Right lobe of liver (tissue), 6 donors: ENCODE measurements at places on chromosomes 1 and 21. TPM values are rescaled to one million over a fixed set of nuclear protein-coding genes. Genes with fewer than 3 reads are reported as not detected.

- DNase-seq, result no peak
Observed at GRCh38 chr1:220764757-220765156, 16.6 kb downstream of the MTARC2 start.

GRCh38 chr1:116019653-116020253, 43.4 kb downstream of the SLC22A15 start:
- no peak for DNase-seq

DNA sequence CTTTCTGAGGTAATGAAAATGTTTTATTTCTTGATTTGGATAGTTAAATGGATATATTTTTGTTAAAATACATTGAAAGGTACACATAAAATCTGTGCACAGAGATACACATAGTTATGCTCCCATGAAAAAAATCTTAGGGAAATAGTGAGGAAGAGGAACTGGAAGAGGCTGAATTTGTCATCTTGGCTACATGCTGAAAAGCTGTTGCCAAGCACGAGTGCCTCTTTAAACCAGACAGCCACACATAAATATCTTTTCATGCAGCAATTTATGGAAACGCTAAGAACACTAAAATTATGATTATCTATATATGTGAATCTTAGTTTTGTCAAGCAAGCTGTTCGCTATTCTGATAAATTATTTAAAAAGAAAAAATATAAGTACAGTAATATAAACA, 12.8 kb upstream of the ADAR start:
- no peak for DNase-seq

GRCh38 chr1:226761322-226761721, 22.2 kb upstream of the ITPKB start:
- no peak for DNase-seq

DNA sequence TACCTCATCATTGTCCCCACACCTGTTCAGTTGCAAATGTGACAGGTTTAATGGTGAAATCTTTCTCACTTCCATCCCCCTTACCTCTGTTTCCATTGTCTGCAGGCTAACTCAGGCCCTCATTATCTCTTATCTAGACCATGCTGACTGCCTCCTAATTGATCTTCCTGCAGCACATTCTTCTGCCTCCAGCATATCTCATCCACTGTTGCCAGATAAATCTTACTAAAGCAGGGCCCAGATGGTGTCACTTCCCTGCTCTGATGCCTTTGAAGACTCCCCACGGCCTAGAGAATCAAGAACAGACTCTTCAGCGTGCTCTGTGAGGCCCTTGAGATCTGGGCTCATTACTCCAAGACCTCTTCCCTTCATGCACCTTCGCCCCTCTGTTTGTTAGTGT, 230.1 kb downstream of the DUSP10 start:
- DNase-seq, result no peak

GRCh38 chr1:101849356-101849755, 147.4 kb downstream of the OLFM3 start:
- DNase-seq, result no peak

GRCh38 chr1:3030663-3031381, 9.6 kb downstream of the ACTRT2 start:
- DNase-seq, result no peak

GRCh38 chr21:29616209-29616751, 317.6 kb downstream of the BACH1 start:
- DNase-seq, result no peak

DNA sequence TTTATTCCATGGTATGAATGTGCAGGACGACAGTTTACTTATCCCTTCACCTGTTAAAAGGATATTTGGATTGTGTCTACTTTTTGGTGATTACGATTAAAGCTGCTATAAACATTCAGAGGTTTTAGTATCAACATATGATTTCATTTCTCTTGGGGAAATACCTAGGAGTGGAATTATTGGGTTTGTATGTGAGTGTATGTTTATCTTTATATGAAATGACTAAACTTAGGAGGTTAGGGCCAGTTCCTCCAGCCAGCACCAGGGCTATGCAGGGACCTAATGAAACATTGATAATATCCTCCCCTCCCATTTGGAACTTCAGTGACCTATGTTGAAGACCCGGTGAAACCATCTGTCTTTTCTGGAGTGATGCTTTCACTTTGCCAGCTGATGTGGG, 13.8 kb downstream of the TMEM51 start:
- DNase-seq, result no peak

- DNase-seq, result no peak
Observed at GRCh38 chr1:155321639-155322503, 1.2 kb downstream of the RUSC1 start.

DNA sequence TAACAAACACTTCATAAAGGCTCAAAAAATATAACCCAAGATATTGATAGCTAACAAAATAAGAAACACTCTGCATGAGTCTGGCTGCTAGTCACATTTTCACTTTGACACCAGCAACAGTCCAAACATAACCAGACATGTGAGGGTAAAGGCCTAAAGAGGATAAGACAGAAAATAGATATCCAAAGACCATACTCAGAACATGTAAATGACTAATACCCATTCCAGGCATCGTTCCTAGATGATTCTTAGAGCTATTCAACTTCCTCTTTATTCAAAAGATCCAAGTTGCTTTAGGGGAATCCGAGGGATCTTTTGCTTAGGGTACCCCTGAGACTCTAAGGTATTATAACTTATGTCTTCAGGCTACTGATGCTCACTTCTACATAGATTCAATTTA, 5.1 kb downstream of the COL24A1 start:
- no peak for DNase-seq

- DNase-seq, result no peak
Observed at GRCh38 chr1:91714867-91715381, 171.0 kb downstream of the TGFBR3 start.

GRCh38 chr1:92820024-92820423, 11.8 kb upstream of the RPL5 start:
- no peak for DNase-seq

- no peak for DNase-seq
Observed at GRCh38 chr1:68270951-68271350, 38.6 kb upstream of the WLS start.

DNA sequence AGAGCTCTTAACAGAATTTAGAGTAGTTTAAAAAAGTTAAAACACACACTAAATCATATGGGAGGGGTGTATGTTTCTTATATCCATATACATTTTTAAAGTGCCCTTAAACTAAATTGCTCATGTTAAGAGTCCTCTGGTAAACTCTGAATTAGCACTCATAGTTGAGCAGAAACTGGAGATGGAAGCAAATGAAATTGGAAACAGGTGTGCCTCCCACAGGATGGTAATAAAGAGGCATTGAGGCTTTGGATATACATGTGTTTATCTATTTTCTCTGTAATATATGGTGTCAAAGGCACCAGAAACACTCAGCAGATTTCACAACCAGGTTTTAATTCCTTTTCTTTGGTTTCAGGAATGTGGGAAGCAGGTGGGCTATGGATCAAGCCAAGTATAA, 188.6 kb downstream of the HS2ST1 start:
- DNase-seq, result no peak

GRCh38 chr1:177998696-177999631, 29.1 kb upstream of the SEC16B start:
- no peak for DNase-seq

DNA sequence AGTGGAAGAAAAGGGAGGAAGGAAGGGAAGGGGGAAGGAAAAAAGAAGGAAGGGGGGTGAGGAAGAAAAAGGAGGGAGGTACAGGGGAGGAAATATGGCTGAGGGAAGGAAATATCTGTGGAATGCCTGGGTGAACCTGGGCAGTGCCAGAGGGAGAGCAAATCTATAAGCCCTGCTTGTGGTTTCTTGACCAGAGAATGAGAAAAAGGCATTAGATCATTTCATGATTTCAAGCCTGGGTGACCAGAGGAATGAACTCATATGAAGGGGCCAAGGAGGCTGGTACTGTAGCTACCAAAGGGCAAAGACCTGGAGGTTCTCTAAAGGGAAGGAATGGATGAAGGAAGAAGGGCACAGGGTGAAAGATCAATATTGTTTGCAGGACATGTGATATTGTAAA, 31.4 kb downstream of the GNG12 start:
- no peak for DNase-seq

RGSL1 gene
- not detected for total RNA-seq

OR2AK2 gene
- not detected for total RNA-seq

GLUL gene
- 493 TPM for total RNA-seq

ARHGEF2 gene
- 12.4 TPM for total RNA-seq

KRTAP12-1 gene
- not detected for total RNA-seq

HCRTR1 gene
- total RNA-seq, result not detected

TNFRSF4 gene
- 0.99 TPM for total RNA-seq
